ENCODE measurements at places on chromosomes 13 and 19.
A peak's percentile ranks its signal among the peaks of the same experiment; 100 is the strongest.

- no peak for ATAC-seq
Measured at GRCh38 chr19:50513746-50514345, at the start of gene ASPDH. Gene ASPDH (minus strand): TSS chr19:50513913. CDS start chr19:50513823, 90 bp downstream.

GRCh38 chr19:21314676-21315075, 14.5 kb downstream of the ZNF708 start:
- peak; percentile 92 for ATAC-seq

DNA sequence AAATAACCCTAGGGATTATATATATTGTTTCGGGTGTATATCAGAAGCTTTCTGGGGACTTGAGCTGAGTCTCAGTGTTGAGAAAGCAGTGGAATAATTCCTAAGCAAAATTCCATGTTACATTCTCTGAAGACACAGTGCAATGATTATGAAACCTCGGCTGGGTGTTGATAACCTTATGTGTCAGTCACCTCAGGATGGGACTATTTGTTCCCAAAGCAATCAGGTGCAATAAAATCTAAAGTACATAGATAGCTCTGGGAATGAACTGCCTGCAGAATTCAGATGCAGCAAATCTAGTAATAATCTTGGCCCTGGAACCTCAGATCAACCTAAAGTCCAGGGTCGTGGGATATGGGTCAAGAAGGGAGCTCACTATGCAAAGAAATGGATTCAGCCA, 53.0 kb downstream of the EDNRB start:
- ATAC-seq = no peak

DNA sequence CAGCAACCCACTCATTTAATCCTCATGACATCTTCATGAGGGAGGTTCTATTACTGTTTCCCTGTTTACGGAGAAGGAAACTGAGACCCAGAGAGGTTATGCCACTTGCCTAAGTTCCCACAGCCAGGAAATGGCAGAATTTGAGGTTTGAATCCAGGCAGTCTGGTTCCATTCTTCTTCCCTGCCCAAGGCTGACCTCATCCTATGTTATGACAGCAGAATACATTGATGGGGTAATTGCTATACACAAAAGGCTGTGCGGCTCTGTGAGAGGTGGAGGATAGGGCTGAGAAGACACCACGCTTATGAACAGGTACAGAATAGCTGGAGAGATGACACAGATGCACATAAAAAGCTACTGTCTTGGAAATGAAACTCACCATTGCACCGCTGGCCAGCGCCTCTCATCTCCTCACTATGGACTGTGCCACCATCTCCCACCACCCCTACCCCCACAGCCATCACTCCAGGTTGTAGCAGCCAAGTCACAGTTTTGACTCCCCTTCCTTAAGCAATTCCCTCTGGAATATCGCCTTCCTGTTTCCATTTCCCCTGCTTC, 11.5 kb downstream of the MAG start:
- no peak for ATAC-seq

- ATAC-seq = no peak
Measured at GRCh38 chr19:12784871-12785430, 6.3 kb upstream of the JUNB start.
